ENCODE measurements at places on chromosomes 4 and X.

DNA sequence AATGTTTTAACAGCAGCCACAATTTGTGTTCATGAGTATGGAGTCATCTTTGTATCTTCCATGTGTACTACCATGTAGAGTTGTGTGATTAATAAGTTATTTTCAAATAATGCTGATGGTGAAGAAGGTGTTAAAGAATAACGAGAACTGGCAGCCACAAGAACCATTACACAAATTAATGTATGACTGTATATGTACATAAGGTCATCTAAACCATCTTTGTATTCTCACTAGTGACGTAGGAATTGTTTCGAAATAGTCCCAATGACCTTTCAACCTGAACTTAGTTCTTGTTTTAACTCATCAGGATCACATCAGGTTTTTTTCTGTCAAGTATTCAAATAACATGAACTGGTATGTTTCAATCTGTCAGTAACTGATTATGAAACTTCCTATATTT lies 48.3 kb upstream of the NOCT start:
- no peak for DNase-seq

DNA sequence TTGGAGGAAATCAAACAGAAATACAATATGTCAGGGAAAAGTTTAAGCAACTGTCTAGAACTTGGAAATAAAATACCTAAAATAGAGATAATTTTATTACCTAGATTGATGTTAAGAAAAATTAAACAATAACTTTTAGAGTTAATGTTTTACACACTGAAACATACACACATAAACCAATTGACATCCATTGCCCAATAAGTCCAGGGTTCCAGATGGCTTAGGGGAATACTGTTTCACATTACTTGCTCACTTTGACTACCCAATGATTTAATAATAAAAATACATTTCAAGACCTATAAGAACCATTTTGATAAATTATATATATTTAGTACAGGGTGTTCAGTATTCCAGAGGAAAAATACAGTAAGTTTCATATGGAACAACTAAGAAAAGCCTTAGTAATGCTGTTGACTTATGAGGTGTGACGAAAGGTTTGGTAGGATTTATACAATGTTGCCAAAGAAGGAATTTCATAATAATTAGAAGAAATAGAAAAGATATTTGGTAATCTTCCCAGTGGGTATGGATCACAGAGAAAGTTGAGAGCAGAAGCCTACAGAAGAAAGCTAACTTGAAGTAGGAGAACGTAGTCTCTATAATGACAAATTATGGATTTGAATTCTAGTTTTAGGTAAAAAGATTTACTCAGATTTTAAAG lies 23.0 kb upstream of the UGT2B4 start:
- no peak for DNase-seq

DNA sequence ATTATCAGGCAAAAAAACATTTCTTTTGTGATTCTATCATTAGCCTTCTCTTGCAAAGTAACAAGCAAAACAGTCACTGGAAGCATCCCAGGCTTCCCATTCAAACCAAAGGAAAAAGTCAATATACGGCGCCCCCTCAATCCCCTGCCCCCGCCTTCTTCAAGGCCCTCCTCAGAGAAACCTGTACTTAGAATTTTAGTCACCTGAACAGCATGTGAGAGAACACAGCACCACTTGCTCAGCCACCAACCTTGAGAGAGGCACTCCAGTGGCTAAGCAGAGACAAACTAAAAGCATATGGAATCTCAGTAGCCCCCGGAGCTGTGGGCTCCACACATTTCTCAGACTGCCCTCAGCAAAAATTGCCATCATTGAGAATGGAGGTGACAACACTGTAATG lies 25.2 kb downstream of the LEF1 start:
- no peak for DNase-seq

GRCh38 chrX:95325185-95325584 lies 1359.5 kb upstream of the DIAPH2 start:
- DNase-seq, result no peak

DNA sequence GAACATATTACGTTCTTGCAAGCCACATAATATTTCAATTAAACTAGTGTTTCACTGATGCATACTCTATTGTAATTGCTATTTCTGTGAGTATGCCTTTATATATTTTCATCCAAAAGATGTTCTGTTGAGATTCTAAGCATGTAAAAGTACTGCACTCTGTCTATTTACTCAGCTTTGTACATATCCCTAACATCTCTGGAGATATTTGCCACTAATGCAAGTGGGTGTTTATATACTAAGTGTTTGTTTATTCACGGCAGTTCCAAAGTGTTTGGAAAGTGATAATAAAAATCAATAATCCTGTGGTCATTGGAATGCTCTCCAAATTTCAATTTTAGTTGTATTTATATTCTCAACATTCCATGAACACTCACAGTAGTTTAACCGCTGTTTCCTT lies 1989.0 kb downstream of the C4orf33 start:
- DNase-seq, result no peak

GRCh38 chr4:51999250-51999649 lies 20.9 kb downstream of the LRRC66 start:
- no peak for DNase-seq

DNA sequence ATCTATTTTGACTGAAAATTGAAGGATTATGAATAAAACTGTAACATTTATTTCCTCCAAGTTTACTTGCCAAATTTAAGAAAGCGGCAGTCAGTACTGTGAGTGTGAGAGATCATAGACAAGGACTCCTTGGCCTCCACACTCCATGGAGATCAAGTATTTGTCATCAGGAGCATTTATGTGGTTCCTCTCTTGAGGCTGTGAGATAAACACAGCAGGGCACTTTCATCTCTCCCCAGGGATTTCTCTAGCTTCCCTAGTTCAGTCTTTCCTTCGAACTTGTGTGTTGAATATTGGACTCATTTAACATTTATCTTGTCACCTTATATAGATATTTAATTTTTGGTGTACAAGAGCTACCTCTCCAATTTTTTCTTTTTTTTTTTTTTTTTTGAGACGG lies 40.8 kb downstream of the PDE5A start:
- no peak for DNase-seq

DNA sequence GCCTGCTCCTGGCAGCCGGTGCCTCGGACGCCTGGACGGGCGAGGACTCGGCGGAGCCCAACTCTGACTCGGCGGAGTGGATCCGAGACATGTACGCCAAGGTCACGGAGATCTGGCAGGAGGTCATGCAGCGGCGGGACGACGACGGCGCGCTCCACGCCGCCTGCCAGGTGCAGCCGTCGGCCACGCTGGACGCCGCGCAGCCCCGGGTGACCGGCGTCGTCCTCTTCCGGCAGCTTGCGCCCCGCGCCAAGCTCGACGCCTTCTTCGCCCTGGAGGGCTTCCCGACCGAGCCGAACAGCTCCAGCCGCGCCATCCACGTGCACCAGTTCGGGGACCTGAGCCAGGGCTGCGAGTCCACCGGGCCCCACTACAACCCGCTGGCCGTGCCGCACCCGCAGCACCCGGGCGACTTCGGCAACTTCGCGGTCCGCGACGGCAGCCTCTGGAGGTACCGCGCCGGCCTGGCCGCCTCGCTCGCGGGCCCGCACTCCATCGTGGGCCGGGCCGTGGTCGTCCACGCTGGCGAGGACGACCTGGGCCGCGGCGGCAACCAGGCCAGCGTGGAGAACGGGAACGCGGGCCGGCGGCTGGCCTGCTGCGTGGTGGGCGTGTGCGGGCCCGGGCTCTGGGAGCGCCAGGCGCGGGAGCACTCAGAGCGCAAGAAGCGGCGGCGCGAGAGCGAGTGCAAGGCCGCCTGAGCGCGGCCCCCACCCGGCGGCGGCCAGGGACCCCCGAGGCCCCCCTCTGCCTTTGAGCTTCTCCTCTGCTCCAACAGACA lies 4.4 kb downstream of the SOD3 start:
- DNase-seq, result no peak

DNA sequence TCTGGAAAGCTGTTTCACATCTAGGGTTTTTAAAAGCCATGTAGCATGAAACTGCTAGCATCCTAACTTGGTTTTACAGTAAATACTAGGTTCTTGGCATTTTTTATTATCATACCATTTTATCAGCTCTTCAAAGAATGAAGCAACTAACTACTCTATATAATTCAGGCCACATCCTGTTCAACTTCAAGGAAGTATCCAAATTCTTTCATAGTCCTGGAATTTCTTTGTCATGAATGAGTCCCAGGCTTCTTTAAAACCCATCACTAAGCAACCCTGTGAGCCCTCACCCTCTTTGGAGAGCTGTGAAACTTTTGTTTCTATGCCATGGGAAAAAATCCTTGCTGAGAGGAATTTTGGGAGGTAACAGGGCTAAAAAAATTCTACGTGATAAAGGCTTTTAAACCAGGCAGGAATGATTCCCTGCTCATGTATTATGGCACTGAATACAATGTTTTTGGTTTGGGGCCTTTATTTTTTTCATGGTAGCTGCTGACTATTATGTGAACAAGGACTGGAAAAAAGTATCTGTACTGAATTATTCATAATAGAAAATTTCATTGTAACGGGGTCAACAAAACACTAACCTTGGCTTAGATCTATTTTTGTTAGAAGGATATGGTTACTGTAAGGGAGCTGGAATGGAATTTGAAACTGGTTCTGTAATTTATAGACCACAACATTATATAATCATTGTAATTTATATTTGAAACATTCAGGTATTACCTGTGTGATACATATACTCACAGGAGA lies 164.9 kb downstream of the DCTD start:
- DNase-seq, result no peak

- no peak for DNase-seq
Measured at GRCh38 chrX:29136904-29137303, 549.7 kb downstream of the IL1RAPL1 start.

DNA sequence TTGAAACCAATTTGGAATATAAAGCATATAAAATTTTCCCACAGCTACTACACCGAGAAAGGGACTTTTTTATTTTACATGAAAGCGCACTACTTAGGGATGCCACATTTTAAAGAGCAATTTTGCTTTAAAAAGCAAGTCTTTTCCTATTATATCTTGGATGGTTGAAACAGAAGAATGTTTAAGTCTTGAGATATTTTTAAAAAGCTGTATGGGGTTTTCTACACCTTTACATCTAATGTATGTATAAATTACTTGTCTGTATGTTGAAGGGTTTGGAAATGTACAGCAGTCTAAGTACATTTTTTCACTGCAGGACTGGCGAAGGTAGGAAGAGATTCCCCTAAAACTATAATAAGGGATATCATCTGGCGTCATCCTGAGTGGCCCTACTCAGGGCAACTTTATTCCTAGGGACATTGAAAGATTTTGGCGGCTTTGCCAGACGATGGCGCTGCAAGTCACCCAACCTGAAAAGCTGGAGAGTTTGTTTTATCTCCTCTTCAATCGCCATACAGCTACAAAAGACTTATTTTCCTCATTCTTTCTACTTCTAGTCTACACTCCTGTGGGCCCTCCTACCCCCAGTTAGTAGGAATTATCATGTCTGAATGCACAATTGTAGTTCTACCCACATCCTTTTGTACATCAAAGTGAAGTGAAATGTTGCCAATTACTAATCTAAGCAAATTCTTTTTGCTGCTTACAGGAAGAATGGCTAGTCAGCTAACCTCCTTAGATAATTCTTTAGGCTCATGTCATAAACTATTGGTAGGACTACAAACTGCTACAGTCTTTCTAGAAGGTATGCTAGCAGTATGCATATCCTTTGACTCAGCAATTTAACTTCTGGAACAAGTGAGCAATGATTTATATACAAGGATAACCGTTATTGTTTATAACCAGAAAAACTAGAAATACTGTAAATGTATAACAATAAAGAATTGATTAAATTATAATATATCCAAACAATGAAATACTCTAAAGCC lies 782 bp upstream of the NEK1 start:
- DNase-seq, result peak; percentile 96

GRCh38 chr4:139854668-139855403 lies 189.2 kb downstream of the MGST2 start:
- DNase-seq, result no peak

- DNase-seq, result no peak
Measured at GRCh38 chr4:77454858-77455257, 150.8 kb upstream of the CXCL13 start.

- DNase-seq, result no peak
Measured at GRCh38 chr4:90122355-90122748, 4.8 kb upstream of the CCSER1 start.

DNA sequence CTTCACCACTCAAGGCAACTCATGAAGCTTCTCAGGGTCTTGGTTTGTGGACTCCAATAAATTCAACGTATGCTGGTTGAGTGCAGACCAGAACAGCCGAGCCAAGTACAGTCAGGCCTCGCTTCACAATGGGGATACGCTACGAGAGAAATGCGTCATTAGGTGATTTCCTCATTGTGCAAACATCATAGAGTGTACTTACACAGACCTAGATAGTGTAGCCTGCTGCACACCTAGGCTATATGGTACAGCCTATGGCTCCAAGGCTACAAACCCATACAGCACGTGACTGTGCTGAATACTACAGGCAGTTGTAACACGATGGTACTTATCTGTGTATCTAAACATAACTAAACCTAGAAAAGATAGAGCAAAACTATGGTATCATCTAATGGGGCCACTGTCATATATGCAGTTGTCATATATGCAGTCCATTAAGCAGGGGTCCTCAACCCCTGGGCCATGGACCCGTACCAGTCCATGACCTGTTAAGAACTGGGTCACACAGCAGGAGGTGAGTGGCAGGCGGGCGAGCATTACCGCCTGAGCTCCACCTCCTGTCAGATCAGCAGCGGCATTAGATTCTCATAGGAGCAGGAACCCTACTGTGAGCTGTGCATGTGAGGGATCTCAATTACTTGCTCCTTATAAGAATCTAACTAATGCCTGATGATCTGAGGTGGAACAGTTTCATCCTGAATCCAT lies 31.5 kb downstream of the RTL5 start:
- no peak for DNase-seq

GRCh38 chr4:161604516-161605300 lies 559.1 kb downstream of the FSTL5 start:
- no peak for DNase-seq

- DNase-seq, result peak; percentile 69
Measured at GRCh38 chrX:74923942-74924448, 1.3 kb downstream of the NEXMIF start.

DNA sequence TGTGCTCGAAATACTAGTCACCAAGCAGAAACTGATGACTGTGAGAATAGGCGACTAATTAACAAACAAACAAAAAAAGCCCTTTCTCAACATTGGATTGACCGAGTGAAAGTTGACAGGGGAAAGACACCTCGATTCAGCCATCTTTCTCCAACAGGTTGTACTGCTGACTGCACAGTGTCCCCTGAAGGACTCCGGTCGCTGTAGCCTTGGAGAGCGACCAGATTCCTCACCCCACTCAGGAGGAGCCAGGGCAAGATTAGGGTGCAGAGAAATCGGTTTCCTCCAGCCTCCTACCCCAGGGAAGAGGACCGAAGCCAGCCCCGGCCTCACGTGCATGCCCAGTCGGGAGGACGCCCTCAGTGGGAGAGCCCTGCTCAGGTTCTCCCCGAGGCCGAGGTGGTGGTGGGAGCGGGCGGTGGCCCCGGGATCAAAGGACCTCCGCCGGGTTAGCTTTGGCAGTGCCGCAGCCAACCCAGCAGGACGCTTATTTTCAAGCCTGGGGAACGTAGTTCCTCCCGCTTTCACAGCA lies 1.1 kb upstream of the RAP1GDS1 start:
- peak; percentile 90 for DNase-seq

- DNase-seq, result no peak
Measured at GRCh38 chrX:30895370-30895769, 6.3 kb upstream of the TAB3 start.

- DNase-seq, result no peak
Measured at GRCh38 chr4:73213916-73214653, 44.5 kb downstream of the ANKRD17 start.

- no peak for DNase-seq
Measured at GRCh38 chr4:36333303-36333877, 52.0 kb downstream of the DTHD1 start.

- DNase-seq, result no peak
Measured at GRCh38 chrX:3545901-3546300, 167.5 kb downstream of the PRKX start.

Data from posterior cingulate gyrus (tissue), 11 donors.